ENCODE measurements at places on chromosomes 1 and 21. TPM values are rescaled to one million over a fixed set of nuclear protein-coding genes. Genes with fewer than 3 reads are reported as not detected.

GRCh38 chr1:110173466-110174105, 23.3 kb downstream of the SLC6A17 start:
- no peak for DNase-seq

DNA sequence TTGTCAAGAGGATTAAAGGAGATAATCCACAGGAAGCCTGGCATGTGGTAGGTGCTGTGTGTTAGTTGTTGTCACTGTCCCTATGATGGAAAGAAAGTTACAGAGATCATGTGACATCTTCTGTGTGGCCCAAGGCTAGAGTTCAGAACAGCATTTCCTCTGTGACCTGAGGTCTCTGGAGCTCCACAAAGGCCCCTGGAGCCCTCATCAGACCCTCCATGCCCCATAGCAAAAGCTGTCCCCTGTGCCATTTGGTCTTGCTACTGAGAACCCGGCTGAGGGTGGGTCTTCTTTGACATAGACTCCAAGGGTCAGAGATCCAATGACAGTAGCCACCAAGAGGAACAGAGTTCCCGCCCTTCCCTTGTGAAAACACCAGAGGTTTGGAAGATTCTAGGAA, 8.1 kb downstream of the CELA2B start:
- DNase-seq, result no peak

FAM78B gene
- polyA plus RNA-seq, result 0.34 TPM

DNA sequence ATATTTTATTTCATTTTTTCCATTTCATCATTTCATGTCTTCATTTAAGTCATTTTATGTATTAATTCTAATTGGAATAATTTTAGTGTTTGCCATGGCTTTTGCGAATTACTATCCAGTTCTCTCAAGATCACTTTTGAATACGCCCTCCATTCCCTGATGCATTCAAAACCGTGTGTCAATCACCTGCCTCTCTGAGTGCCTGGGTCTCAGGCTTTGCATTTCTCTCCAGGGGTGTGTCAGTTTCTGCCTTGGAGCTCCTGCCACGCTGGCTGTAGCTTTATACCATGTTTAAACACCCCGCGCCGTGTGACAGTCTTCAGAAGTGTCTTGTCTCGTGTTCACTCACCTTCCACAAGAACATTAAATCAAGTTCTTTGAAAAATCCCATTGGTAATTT, 7.4 kb upstream of the DNMT3L start:
- DNase-seq, result no peak

DNA sequence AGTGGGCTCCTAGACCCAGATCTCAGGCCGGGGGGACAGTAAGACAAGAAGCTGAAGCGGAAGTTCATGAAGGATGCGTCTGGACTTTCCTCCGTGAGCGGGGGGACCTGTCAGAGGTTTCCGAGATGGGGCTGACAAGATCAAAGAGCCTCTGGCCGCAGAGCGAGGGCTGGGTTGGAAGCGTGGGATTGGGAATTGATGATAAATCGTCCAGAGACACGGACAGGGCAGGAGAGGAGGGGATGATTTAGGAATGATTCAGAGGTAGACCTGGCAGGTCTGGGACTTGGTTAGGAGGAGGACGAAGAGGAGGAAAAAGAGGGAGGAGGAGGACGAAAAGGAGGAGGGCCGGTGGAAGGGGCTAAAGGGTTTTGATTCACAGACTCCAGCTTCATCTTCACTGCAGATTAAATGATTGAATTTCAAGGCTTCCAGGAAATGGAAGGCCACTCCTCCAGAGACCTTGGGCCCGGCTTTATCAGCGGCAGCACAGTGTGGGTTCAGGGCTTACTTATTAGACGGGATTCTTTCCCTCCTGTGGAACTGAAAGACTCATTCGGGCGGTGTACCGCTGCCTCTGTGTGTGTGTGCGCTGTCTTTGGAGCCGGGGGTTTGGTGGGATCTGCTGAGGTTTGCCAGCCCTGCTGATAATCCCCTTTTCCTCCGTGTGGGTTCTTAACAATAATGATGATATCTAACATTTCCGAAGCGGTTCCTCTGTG, 85.7 kb upstream of the SLC45A1 start:
- no peak for DNase-seq

DNA sequence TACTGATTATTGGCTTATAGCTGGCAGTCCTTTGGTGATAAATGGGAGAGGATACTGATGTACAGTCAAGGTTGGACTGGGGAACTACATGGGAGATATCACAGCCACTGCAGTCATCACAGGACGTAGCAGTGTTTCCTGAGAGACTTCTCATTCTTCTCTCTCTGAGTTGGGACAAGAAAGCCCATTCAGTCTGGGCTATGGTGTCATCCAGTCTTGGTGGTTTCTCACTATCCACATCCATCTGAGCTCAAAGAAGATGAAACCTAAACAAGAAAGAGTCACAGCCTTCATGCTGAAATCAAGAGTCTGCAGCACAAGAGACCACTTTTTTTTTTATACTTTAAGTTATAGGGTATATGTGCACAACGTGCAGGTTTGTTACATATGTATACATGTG, 12.8 kb upstream of the CD53 start:
- DNase-seq, result no peak

DNA sequence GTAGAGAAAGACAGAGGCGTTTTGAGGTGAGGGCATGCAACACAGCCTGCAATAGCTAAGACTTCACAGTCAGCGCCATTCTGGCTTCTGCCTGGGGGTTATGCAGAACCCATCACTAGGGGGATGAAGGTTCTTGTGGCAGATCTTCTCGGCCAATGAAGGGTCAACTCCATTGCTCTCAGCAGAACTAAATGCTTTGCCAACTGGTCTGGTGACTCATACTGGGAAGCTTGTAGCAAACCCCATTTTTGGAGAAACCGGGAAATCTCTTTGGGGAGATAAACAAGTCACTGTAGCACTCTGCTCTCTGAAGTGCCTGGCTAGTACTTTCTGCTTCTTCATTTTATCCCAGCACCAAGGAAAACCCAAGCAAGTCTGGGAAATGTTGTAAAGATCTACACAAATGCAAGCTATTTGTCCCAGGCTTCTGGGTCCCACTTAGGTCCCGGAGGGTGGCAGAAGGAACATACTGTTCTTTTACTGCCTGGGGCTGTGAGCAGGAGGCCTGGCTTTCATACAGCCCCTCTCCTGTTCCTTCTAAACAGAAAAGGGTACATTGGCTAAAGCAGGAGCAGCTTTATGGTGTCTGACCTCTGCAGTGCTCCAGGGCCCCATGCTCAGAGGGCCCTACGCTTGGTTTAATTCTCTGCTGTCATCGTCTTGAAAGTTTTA, 28.8 kb downstream of the SHISA4 start:
- no peak for DNase-seq

SLC35F3 gene
- polyA plus RNA-seq, result 1.5 TPM

DNA sequence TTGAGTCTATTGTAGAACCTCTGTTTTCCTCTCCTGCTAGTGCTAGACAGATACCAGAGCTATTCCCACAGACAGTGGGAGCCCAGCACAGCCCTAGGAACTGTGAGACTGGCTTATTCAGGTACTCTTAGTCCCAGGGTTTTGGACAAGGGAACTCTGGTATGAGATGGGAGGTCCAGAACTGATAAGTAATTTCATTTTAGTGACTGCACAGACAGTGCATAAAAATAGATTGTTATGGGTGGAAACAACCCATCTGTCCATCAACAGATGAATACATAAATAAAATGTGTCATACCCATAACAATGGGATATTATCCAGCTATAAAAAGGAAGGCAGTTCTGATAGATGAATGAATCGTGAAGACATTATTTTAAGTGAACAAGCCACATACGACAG, 9.0 kb downstream of the EPS8L3 start:
- DNase-seq, result no peak

DNA sequence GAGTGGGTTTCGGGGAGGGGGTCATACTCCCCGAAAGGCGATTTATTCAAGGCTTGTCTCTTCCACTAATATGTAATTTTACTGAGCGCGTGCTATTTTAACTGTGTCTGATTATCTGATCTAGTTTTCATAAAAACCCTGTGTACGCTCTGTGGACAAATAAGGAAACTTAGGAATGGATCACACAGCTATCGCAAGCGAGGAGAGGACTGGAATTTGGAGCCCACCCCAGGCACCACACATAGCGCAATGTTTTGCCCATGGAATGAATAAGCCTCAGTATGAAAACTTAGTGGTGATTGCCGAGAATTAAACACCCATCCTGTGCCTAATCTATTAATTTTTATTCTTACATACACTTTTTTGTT, 9.8 kb upstream of the RAB42 start:
- DNase-seq, result no peak

GRCh38 chr1:64536836-64537490, 67.0 kb downstream of the CACHD1 start:
- no peak for DNase-seq

DNA sequence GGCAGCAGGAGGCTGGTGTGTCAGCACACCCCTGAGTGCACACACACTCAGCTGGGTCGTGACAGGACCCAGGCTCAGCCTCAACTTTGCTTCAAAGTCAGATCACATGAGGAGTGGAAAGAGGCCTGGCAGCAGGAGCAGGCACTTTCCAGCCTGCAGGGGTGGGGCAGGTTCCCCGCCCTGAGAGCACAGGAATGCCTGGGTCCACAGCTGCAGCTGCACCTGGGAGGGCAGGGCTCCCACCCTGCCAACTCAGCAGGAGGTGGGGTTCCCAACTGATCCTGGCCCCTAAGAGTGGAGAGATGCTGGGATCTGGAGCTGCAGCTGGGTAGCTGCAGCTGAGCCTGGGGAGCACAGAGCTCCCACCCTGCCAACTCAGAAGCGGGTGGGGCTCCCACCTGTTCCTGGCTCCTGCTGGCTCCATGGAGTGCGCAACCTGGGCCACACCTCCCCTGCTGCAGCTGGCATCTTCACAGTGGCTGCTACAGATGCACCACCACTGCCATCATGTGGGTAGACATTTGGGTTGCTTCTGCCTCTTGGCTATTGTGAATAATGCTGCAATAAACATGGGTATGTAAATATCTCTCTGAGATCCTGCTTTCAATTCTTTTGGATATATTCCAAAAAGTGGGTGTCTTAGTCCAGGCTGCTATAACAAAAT, 415.4 kb downstream of the TTLL7 start:
- no peak for DNase-seq

SYTL1 gene
- 3.0 TPM for polyA plus RNA-seq
